ENCODE measurements at places on chromosomes 2 and 18. TPM values are rescaled to one million over a fixed set of nuclear protein-coding genes. Genes with fewer than 3 reads are reported as not detected.

Gene LOXHD1
- 2.7 TPM for total RNA-seq

GRCh38 chr2:227115761-227116160, 48.2 kb downstream of the COL4A4 start:
- no peak for DNase-seq

Gene SH2D6
- total RNA-seq: 1.0 TPM

GRCh38 chr18:79488311-79489050, 92.8 kb downstream of the NFATC1 start:
- peak; percentile 57 for DNase-seq

GRCh38 chr2:105239924-105240323, 1.6 kb upstream of the GPR45 start:
- DNase-seq: no peak

DNA sequence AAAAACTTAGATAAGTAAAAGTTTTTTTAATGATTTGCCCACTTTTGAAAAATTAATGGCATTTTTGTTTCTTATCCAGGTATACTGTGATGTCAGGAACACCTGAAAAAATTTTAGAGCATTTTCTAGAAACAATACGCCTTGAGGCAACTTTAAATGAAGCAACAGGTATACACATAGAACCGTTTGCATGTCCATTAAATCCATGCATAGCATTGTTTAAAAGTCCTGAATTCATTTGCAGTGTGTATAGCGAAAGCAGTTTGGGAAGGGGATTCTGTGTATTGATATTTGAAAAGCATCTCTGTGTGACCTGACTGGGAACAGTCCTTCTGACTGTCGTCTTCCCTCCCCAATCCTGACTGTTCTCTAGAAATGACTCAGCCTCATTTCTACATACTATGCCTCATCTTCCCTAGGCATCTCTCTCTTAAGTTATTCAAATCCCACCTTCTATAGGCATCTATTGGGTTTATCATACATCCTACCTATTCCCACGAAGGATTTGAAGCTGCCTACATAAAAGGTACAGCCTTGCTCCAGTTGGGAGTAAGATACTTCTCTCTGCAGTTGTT, 79.2 kb upstream of the MAP3K20 start:
- no peak for DNase-seq

DNA sequence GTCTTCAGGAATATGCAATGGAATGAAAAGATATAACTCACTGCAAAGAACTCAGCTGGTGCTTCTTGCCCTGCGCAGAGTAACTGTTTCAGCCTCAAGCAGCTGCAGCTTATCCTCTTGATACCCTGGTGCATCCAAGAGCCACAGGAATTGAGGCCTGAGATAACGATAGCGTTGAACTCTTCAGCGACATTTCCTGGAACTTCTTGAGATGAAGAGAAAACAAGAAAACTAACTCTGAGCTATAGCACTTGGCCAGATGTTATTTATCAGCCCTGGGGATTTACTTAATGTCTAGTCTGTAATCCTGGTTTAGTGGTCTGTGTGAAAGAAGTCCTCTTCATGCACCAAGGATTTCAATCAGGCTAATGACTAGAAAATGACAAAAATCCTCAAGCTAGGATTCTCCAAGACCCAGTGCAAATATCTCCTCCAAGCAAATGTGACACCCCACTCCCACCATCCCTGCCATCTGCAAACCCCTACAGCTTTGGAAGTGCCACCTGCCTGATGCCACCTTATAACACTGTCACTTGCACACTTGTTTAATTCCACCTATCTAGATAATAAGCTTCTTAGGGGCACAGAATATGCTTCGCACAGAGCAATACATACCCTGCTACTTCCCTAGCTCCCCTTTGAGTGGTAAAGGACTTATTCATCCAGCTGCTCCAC, 40.6 kb downstream of the EHD3 start:
- DNase-seq: no peak

GRCh38 chr2:137772451-137772850, 191.8 kb upstream of the HNMT start:
- DNase-seq: no peak

Gene CYP26B1
- total RNA-seq: 3.8 TPM

DNA sequence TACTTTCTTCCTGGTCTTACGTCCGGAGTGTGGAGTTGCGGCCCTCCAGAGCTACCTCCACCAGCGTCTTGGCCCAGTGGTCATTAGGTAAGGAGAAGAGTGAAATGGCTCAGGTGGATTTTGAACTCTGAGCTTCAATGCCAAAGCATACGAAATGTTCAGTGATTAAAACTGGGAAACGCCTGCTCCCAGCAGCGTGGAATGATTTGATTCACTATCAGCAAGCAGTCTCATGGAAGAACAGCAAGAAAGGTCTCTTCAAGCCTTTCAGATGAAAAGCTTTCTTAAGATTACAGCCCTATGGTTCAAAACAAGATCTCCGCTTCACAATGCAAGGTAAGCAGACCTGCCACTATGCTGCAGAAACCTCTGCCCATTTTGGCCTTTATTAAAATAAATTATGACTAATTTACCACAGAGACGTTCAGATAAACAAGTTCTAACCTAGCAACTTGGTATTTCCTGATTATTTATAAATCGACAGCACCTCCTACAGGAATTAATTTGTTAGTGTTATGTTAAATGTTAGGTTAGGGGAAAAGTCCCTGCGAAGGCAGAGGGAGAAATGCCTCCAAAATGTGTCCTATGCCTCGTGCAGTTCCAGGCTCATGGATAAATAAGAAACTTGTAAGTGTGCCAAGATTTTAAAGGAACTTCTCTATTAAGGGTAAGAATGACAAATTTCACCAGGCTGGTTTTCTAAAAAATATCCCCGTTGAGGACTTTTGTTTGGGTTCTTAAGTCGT, 10.1 kb downstream of the SP9 start:
- DNase-seq: no peak

GRCh38 chr2:113851640-113852039, 38.2 kb upstream of the ACTR3 start:
- no peak for DNase-seq

- DNase-seq: no peak
Observed at GRCh38 chr2:112962308-112963175, 15.3 kb upstream of the IL36G start.

Gene ANKRD23
- total RNA-seq: 1.7 TPM

DNA sequence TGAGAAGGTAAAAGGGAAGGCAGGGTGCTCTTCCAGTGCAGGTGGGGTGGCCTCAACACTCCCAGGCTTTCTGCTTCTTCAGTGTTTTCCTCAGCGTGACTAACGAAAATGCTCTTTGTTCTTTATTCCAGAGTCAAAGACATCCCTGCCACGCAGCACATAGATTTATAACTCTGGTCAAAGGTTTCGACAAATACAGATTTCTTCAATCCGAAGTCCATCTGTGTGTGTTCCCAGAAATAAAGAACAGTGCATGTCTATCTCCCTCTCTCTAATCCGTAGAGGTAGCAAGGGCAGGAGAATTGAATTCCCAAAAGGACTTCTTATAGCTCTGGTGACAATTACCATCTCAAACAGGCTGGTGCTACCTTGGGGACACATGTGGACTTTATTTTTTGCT, 26.4 kb upstream of the TDRD15 start:
- DNase-seq: no peak

Gene EFHD1
- total RNA-seq: 10.7 TPM

- DNase-seq: no peak
Observed at GRCh38 chr18:75538727-75539126, 111.2 kb upstream of the SMIM21 start.

Gene HPCAL1
- total RNA-seq: 160 TPM

Gene NMUR1
- total RNA-seq: 5.8 TPM

GRCh38 chr2:222427646-222428301, 3.4 kb downstream of the SGPP2 start:
- no peak for DNase-seq

GRCh38 chr18:32815881-32816280, 43.1 kb upstream of the KLHL14 start:
- DNase-seq: no peak

Measured in upper lobe of right lung (tissue), 1 donor.